ENCODE measurements at places on chromosomes 5 and 9. TPM values are rescaled to one million over a fixed set of nuclear protein-coding genes. Genes with fewer than 3 reads are reported as not detected.
A peak's percentile ranks its signal among the peaks of the same experiment; 100 is the strongest.

The SPATA31D1 gene
- total RNA-seq, result not detected

- no peak for DNase-seq
Observed at GRCh38 chr9:138077126-138077525, 199.5 kb downstream of the CACNA1B start.

- DNase-seq, result no peak
Observed at GRCh38 chr5:107696080-107696479, 25.3 kb upstream of the EFNA5 start.

GRCh38 chr5:56429110-56429561 is 196.0 kb upstream of the ANKRD55 start:
- DNase-seq, result no peak

The CD14 gene
- 0.42 TPM for total RNA-seq

DNA sequence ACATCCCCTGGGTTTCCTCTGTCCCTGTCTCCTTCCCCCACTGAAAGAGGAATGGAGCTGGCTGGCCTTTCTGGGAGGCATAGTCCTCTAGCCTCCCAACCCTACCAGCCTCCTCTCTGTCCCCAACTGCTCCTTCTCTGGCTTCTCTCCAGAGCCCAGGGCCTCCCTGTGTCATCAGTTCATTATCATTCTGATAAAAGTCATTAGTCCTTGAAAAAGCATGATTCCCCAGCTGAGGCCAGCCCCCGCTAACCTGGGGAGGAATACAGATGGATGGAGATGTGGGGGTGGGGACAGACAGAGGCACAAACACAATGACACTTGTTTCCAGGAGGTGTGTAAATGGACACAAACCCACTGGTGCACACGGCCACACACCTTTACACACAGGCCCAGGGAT is 73.6 kb upstream of the HSPA9 start:
- no peak for DNase-seq

DNA sequence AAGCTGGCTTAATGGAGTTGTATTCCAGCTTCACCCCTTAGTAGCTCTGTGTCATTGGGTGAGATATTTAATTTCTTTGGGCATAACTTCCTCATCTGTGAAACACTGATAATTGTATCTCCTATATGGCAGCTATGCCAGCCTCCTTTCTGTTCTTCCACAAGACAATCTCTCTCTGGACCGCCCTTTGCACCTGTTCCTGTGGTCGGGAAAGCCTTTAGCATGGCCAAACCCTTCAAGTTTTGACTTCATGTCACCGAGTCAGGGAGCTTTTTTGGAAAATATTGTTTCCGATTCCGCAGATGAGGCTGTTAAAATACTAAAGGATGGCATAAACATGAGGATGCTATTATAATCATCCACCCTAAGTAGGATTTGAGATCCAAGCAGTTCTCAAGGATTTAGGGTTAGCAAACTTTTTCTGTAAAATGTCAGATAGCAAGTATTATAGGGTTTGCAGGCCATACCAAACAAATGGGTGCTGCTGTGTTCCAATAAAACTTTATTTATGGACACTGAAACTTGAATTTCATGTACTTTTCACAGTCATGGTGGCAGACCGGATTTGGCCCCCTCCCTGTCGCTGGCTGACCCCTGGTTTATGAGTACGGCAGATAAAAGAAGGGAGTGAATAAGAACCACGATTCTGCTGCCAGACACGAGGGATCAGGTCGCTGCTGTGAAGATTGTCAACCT is 695 bp upstream of the NDFIP1 start:
- no peak for DNase-seq

The ZNF608 gene
- total RNA-seq, result 0.06 TPM

DNA sequence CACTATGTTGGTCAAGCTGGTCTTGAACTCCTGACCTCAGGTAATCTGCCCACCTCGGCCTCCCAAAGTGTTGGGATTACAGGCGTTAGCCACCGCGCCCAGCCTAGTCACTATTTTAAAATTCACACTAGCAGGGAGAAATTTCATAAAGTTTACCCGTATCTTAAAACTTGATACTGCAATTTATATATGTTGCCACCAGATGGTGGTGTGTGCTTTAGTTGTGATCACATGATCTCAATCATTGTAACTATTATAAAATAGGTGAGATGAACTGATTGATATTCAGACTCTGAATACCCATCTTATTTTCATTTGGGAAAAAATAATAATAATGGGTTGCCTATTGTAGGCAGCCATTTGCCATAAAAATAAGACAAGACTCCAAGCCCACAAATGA is 1330.4 kb upstream of the WWC1 start:
- no peak for DNase-seq

GRCh38 chr5:108924457-108924961 is 176.8 kb downstream of the FER start:
- no peak for DNase-seq

DNA sequence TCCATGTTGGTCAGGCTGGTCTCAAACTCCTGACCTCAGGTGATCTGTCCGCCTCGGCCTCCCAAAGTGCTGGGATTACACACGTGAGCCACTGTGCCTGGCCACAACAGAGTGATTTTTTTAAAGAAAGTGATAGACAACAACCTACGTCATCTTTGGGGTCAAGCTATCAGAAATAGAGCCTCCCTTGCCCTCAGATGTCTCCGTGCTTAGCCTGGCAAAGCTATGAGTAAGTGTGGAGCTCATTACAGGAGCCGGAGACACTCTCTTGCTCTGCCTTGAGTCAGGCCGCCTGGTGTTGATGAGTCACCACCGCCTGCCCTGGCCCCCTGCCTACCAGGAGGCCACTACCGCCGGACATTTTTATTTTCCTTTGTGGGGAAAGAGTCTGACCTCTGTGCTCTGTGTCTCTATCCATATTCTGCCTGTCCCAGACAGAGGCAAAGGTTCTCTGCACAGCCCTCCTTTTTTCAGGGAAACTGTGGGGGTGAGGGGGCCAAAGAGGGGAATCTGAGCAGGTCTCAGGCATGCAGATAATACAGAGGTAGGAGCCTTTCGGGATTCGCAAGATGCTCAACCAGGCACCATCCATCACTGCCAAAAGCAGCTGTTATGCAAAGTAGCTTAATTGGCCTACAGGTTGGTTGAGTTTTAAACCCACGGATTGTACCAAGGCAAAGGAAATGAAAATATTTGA is 123.7 kb upstream of the CPEB4 start:
- no peak for DNase-seq

DNA sequence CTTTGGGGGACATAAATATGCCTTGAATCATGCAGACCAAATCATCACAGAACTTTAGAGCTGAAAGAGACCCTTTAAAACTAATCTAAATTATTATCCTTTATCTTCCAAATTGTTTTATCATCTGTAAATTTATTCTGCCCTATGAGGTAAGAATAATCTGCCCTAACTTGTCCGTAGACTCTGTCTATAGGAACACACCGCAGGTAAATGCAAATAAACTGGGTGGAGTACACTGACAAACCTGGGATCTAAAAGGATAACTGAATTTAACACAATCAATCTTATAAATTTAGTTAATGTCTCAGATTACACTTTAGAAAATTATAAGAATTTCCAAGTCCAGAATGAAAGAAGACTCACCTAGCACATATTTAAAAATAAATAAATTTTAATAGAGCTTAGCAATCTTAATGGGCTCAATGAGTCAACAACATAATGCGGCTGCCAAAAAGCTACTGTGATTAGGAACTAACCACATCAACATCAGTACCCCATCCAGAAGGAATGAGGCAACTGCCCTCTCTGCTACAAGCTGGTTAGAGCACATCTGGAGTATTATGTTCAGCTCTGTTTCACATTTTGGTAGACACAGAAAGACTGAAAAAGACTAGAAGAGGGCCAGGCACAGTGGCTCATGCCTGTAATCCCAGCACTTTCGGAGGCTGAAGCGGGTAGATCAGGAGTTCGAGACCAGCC is 5.6 kb downstream of the MEGF9 start:
- no peak for DNase-seq

- no peak for DNase-seq
Observed at GRCh38 chr5:179769271-179769670, 24.5 kb upstream of the LTC4S start.

DNA sequence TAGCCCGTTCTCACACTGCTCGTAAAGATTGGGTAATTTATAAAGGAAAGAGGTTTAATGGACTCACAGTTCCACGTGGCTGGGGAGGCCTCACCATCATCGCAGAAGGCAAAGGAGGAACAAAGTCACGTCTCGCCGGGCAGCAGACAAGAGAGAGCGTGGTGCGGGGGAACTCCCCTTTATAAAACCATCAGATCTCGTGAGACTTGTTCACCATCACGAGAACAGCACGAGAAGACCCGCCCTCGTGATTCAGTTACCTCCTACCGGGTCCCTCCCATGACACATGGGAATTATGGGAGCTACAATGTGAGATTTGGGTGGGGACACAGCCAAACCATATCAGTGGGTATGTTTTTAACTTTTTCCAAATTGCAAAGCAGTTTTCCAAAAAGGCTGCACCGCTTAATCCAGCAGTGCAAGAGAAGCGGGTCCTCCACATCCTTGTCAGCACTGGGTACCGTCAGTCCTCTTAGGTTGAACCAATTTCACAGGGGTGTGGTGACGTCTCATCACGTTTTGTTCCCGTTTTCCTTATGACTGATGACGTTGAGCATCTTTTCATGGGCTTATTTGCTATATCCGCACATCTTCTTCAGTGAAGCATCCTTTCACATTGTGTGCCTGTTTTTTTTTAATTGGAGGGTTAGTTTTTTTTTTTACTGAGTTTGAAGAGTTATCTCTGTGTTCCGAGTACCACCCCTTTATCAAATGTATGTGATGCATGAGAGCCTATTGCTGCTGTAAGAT is 8.0 kb upstream of the FCN2 start:
- no peak for DNase-seq

The PRLR gene
- not detected for total RNA-seq

GRCh38 chr5:83555263-83555662 is 83.7 kb downstream of the VCAN start:
- no peak for DNase-seq

DNA sequence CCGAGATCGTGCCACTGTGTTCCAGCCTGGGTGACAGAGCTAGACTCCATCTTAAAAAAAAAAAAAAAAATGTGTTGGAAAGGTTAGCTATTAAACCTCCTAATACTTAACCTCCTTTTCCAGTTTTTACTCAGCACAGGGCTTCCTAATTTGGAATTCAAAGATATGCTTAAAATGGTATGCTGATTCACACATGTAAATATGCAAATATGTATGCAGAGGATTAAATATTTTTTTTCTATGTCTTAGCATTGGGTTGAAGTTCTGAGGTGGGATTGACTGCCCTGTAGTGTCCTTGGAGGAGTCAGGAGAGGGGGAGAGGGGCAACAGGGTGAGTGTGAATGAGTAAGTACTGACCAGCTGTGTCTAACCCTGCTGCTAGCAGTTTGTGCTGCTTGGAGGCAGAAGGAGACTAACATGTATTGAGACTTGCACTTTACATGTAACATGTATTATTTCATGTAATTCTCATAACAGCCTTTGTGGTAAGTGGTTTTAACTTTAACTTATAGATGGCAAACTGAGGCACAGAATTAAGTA is 63.2 kb downstream of the SLC44A1 start:
- DNase-seq, result no peak

The ARPC5L gene
- total RNA-seq, result 104 TPM

The ROR2 gene
- not detected for total RNA-seq

The PCDHGA8 gene
- not detected for total RNA-seq

The ADAMTS12 gene
- total RNA-seq, result not detected

DNA sequence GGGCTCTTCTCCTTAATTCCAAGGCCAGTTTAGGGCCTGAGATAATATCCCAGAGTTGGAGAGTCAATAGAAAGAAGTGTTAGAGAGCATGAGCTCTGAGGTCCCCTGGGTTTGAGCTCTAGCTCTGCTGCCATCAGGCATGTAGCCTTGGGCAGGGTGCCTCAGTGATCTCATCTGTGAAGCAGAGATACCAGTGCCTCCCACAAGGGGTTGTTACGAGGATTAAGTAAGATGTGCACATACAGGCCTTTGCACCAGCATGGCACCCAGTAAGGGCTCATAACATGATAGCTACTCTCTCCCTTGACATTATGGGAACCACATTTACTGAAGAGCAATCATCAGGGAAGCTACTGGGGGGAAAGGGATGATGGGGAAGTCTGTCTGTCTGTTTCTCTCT is 265.7 kb downstream of the HSPA4 start:
- no peak for DNase-seq

DNA sequence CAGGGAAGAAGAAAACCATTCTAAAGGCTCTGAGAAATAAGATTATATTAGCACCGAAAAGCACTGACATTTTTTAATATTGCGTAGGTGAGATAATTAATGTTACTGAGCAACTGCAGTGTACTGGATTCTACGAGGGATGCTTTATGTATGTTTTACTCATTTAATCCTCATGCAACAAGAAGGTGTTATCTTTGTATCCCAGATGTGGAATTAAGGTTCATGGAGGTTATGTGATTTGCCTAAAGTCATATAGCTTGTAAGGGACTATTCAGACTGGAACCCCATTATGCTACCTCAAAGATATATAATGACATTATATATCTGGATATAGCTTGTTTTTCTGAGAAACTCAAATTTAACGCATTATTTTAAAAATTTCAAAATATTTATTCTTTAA is 2.5 kb downstream of the FBXO4 start:
- DNase-seq, result no peak

The KLF4 gene
- total RNA-seq, result 0.50 TPM

DNA sequence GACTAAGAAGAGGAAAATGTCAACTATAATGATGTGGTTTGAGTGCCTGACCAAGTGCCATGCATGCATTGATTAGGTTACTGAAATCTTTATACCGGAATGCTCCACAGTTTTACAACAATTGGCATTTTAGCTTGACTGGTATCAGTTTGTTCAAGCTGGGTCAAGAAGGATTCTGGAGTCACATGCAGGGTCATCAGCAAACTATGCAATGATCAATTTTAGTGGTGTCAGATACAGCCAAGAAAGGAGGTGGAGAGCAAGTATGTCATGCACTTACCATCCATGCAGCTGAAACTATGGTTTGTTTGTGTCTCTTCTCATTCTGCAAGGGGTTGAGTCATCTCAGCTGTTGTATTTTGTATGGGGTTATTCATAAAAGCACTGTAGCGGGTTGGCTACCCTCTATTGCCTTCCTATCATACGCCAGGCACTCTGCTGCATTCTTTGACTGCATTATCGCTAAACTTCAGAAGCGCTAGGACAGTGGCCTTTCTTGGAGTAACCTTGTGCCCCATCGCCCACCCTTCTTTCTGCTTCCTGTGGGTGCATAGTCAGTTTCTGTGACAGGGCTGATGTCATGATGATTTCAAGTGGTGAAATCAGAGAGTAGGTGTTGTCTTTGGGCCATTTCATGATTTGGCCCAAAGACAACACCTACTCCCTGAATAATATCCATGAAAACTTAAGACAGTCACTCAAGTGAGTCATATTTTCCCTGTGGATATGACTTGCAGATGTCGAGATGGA is 145.4 kb downstream of the MTX3 start:
- peak; percentile 42 for DNase-seq

The CLK4 gene
- 16.8 TPM for total RNA-seq

GRCh38 chr5:172877466-172878260 is 43.6 kb downstream of the ERGIC1 start:
- no peak for DNase-seq

GRCh38 chr5:104628911-104629310 is 1066.3 kb upstream of the NUDT12 start:
- no peak for DNase-seq

The SNCB gene
- 0.46 TPM for total RNA-seq

- no peak for DNase-seq
Observed at GRCh38 chr5:9545136-9545991, 511 bp downstream of the SEMA5A start.

The SYNPO gene
- 0.76 TPM for total RNA-seq

The FAM193B gene
- 52.9 TPM for total RNA-seq

- DNase-seq, result no peak
Observed at GRCh38 chr5:140633501-140633900, 526 bp upstream of the CD14 start.
